ENCODE measurements at places on chromosomes 2 and 18.

GRCh38 chr18:6949800-6950586 is 167.6 kb downstream of the LAMA1 start:
- DNase-seq = no peak

GRCh38 chr2:137093116-137093515 is 327.8 kb downstream of the THSD7B start:
- DNase-seq = no peak

DNA sequence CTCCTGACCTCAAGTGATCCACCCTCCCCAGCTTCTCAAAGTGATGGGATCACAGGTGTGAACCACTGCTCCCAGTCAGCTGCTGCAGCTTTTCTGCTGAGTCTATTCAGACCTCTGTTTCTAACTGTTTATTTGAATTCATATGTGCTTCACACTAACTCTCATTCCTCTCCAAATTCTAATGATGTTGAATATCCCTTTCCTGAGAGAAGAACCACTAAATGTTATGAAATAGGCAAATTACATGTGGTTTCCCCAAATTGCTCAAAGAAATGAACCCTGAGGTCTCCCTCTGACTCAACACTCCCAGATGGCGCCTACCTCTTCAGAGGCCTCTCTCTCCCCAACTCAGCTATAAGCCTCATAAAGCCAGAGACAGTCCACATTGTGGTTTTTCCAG is 98.6 kb downstream of the IRS1 start:
- DNase-seq = no peak

DNA sequence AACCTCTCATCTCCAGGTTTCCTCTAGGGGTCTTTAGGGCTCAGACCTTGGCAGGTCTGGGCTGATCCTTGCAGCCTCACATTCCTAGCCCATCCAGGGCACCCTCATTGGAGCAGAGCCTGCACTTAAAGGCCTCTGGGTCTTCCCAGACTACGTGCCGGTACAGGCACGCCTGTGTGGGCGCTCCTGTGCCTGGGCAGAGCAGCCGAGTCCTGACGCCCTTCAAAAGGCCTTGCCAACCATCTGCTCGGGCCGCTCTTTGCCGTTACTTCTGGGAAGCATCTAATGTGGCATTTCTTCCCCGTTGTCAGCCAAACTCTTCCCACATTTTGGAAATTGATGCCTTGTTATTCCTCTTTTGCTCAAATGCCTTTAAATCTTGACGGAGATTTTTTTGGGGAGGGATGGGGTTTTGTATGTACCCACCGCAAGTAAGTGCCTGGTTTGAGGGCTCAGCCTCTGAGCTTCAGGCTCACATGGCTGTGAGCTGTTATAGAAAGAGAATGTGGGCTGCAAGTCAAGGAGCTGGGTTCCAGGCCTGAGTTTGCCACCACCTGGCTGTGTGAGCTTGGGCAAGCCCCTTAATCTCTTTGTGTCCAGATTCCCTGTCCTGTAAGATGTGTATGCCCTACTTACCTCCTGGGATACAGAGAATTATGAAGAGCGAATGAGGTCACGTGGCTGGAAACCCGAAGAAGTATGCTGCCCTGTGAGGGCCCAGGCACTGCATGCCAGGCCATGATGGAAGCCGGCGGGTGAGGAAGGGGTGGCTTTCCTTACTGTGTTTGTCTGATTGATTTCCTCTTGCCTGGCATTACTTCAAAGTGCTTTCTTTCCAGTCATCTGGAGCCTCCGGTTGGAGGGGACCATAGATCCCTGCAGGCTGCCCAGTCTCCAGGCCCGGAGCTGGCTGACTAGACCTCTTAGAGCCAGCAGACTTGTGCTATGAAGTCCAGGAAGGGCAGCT is 20.6 kb downstream of the EHD3 start:
- no peak for DNase-seq

DNA sequence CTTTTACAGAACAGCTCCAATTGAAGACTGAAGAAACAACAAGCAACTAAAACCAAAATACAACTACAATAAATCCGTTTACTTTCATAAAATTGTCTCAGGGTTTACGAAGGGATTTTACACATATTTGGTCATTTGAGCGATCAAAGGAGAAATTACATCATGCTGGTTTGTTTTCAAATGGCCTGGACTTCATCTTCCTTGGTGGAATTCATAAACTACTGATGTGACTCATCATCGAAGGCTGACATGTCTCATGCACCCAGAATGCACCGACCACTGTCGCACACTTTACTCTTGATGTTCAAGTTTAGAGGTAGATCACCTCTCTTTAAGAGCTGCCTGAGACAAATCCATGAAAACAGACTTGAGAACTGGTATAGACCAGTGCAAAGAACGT is 25.6 kb upstream of the PMAIP1 start:
- DNase-seq = no peak

- DNase-seq = no peak
Observed at GRCh38 chr2:20672201-20672951, 5.4 kb downstream of the GDF7 start.

DNA sequence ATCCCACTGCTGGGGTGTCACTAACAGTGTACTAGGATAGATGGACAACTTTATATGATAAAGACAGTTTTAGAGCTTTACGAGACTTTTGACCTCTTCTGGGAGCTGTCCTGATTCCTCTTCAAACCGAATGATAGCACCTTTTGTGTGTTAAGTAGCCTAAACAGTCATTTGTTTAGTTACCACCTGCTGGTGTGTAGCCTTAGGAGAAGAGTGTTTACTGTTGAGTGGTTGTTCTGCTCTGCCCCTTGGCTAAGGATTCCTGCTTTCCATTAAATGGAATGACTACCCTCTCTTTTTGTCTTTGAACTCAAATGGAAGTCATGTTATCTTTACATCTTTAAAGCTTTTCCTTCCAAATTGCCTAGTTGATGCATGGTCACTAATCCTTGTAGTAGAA is 28.0 kb upstream of the MGAT5 start:
- DNase-seq = no peak

GRCh38 chr2:238939521-238940403 is 91.9 kb downstream of the TWIST2 start:
- DNase-seq = no peak
